ENCODE measurements at places on chromosomes 6 and 20.

GRCh38 chr6:33427585-33428223 lies 7.8 kb downstream of the SYNGAP1 start:
- peak; percentile 78 for DNase-seq

GRCh38 chr6:16669227-16669626 lies 92.0 kb downstream of the ATXN1 start:
- no peak for DNase-seq

GRCh38 chr6:48835421-48835958 lies 627.6 kb downstream of the MMUT start:
- DNase-seq = no peak

DNA sequence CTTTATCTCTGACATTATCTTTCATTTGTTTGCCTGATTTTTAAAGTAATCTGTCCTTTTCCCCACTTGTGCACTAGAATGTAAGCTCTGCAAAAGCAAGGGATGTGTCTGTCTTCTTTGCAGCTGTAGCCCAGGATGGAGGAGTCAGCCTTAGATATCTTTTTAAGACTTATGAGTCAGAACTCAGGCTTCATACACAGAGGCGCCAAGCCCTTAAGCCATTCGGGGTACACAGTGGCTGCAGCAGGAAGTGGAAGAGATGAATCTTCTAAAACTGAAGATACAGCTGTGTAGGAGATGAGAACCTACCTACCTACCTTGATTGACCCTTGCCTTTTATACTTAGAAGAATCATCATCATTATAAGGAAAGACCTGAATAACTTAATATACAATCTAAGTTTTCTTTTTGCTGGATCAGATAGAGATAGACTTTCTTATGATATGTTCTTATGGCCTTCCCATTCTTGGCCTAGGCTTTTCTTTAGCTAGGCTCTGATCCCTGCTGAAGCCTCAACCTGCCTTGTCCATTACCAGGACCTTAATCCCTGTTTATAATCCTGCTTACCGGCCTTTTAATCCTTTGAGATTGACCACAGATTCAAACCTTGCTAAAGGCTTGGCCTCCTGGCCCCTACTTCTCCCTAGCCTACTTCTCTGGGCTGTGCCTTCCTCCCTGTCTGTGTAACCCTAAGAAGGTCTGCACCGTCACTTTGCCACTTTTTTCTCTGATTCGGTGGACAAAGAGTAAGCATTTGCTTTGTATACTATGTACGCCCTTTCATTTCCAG lies 304.5 kb downstream of the PRL start:
- no peak for DNase-seq

GRCh38 chr6:28929887-28930620 lies 6.3 kb upstream of the TRIM27 start:
- DNase-seq = no peak

DNA sequence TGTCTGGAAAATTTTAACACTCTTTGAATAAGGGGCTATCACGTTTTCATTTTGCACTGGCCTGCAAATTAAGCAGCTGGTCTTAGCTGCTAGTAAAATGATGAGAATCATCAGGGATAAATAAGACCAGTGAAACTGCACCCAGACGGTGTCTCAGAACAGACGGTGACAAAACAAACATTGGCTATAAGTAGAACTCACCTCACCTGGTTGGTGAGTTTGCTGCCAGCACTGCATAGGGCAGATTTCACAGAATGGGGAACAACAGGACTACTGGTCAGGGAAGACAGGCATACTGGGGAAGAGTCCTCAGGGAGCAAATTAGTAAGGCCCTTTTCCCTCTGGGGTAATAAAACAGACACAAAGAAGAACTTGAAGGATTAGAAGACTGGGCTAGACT lies 175.9 kb upstream of the CITED2 start:
- DNase-seq = no peak

GRCh38 chr6:46637933-46638332 lies 14.7 kb downstream of the CYP39A1 start:
- DNase-seq = no peak

GRCh38 chr6:114564302-114564933 lies 221.6 kb upstream of the HS3ST5 start:
- DNase-seq = no peak

- DNase-seq = no peak
These were observed 6.4 kb downstream of the CEP43 start for GRCh38 chr6:167005350-167006159.

- DNase-seq = no peak
These were observed 7.9 kb upstream of the SIRPA start for GRCh38 chr20:1887321-1887720.

DNA sequence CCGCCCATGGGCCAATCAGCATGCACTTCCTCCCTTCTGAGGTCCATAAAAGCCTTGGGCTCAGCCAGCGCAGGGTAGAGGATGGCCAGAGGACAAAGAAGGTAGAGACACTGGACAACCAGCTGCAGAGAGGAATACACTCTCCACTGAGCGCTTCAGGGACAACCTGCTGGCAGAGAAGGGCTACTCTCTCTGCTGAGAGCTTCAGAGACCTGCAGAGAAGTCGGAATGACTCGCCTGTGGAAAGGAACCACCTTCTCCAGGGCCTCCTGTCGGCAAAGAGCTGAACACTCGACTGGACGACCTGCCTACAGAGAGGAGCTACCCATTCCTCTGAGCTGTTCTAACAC lies 31.4 kb upstream of the SLA2 start:
- no peak for DNase-seq

DNA sequence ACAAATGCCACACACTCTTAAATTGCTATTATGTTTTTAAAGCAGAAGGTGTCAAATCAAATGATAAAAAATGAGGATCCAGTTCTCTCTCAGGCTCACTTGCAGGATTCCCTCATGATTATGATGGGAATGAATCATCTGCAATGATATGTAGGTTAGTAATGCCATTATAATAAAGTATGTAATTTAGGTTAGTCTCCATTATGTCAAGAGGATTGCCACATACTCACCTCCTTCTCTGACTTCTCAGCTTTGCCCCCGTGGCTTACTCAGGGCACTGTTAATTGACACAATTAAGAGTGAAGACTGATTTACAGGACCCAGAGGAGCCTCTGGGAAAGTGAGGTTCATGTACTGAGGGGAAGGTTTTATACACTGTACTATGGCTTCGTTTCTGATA lies 591.7 kb upstream of the NRSN1 start:
- no peak for DNase-seq

GRCh38 chr6:14984519-14984853 lies 261.4 kb upstream of the JARID2 start:
- DNase-seq = no peak

GRCh38 chr6:29992807-29993206 lies 50.5 kb downstream of the HLA-A start:
- DNase-seq = no peak

DNA sequence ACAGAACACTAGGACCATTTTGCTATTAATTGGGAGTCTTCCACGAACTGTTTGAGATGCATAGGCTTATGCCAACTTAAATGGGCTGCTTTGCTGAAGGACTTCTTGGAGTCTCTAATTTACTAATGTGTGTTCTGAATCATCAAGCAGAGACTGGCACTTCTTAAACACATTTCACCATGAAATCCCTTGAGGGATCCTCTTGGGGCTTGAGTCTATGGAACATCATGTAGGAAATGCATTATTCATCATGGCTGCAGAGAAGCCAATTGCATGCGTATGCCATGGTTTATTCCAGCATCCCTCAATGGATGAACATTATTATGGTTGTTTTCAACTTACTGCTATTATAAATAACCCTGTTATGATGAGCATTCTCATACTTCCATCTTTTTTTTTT lies 73.4 kb downstream of the FGD2 start:
- DNase-seq = no peak

DNA sequence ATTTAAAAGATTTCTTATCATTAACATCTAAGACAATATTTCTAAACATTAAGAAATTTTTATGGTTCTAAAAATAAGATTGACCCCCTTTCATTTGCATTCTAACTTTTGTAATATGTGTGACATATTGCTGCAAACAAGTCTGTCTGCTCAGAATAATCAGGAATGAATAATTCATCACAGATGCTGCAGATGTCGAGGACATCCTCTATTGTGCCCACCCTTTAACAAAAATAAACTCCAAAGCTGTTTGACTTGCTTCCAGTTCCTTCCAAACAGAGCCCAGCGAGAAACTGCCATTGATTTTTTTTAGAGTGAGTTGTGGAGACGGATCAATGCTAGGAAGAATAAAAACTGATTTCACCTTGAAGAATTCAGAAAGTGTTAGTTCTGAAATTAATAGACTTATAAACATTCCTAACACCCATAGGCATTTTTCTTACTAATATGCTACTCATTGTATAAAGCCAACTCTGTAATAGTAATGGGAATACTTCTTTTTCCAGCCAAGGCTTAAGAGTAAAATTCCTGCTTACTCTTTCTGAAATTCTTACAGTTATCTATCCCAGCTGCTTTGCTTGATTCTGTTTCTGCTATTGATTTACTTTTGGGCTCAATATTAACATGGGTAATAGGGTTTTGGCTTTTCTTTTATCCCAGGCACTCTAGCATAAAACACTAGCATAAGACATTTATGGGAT lies 244.8 kb upstream of the FAM83B start:
- no peak for DNase-seq

DNA sequence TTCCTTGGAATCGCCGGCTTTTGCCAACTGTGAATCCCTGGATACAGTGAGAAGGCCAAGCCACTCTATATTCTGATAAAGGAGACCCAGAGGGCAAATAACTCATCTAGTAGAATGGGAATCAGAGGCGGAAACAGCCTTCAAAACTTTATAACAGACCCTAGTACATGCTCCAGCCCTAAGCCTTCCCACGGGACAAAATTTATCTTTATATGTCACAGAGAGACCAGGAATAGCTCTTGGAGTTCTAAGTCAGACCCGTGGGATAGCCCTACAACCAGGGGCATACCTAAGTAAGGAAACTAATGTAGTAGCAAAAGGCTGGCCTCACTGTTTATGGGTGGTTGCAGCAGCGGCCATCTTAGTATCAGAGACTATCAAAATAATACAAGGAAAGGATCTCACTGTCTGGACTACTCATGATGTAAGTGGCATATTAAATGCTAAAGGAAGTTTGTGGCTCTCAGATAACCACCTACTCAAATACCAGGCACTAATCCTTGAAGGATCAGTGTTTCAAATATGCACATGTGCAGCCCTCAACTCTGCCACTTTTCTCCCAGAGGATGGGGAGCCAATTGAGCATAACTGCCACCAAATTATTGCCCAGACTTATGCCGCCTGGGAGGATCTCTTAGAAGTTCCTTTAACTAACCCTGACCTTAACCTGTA lies 29.5 kb downstream of the CEP85L start:
- DNase-seq = no peak

DNA sequence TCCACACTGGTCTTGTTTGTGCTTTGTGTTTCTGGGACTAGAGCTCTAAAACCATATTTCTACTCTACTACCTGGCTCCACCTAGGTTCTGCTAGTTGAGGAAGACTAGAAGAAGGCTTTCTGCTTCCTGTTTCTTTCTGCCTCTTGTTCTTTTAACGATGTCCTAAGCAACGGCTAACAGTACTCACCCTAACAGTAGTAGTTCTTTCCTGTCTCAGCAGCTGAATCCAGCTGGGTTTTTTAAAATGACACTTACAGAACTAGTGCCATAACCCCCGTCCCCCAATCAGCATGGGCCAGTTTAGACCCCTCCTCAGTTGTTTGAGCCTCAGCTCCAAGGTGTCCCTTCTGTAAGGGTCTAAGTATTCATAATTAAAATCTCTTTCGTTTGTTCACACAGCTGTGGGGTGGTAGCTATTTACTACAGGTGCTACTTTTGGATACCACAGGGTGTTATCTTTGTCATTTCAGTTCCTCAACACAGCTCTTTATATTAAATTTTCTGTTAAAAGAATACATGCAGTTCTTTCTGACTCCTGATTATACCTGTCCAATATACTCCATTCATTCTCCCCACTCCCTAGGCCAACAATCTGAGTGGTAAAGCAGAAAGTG lies 790.2 kb downstream of the DHX35 start:
- no peak for DNase-seq

GRCh38 chr6:116011520-116011919 lies 49.2 kb downstream of the FRK start:
- DNase-seq = no peak

GRCh38 chr6:30061858-30062458 lies 893 bp downstream of the POLR1H start:
- no peak for DNase-seq

GRCh38 chr20:23129266-23129665 lies 43.1 kb upstream of the CD93 start:
- no peak for DNase-seq

DNA sequence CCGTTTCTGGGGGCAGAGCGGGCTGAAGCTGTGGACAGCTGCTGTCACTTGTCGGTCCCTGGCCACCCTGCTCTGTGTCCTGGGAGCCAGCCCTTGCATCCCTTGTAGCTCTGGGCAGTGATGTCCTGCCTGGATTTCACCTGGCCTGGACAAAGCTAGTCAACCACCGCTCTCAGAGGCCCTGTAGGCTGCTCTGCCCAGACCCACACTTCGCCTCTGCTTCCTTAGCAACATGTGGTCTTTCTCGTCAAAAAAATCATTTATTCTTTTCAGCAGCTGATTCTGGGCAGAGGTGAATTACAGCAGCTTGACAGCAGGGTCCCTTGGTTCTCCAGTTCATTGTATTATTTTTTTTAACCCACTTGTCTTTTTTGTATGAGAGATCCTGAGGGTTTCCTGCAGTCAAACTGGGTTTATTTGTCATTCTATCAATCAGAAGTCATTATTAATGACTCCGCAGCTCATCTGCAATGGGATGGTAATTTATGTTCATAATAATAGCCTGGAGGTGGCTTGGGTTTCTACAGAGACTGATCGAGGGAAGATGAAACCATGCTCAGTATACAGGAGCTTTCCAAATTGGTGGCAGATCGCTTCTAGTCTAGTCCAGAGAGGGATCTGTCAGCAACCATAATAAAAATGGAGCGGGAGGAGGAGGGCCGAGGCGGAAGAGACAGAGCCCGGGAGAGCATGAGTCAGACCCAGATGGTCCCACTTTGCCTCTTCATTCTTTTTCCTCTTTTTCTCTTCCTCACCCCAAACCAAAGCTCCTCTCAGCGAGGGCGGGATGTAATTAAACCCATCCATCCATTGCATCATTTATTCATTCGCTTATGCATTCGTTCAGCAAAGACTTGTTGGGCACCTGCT lies 22.4 kb downstream of the EDN3 start:
- no peak for DNase-seq

- DNase-seq = no peak
These were observed 1.4 kb downstream of the PHF20 start for GRCh38 chr20:35773154-35773751.

- DNase-seq = no peak
These were observed 150.3 kb upstream of the PROKR2 start for GRCh38 chr20:5467086-5467485.

DNA sequence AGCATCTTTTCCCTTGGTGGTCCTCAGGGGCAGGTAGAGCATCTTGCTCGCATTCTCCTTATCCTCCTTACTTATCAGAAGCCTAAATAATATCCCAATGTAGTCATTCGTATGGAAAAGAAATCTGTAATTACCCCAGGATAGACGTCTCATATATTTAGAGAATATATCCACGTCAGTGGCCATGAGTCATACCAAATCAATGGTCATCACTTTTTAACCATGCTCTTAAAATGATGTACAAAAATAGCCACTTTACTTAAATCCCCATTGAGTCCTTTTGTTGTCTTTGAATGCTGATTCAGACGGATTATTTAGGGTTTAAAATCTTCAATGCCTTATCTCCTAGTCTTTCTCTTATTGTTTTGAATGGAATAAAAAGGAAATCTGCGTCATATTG lies 231.7 kb upstream of the STXBP5 start:
- no peak for DNase-seq

- DNase-seq = no peak
These were observed 617.2 kb upstream of the ID4 start for GRCh38 chr6:19219931-19220330.

Data from ecto neural progenitor cell (in vitro differentiated cells).